ENCODE measurements at places on chromosomes 4 and X.

GRCh38 chr4:64158648-64159326, 250.5 kb downstream of the TECRL start:
- DNase-seq: peak; percentile 28

GRCh38 chr4:9893329-9894108, 112.1 kb downstream of the DRD5 start:
- DNase-seq: no peak

GRCh38 chr4:25879587-25879986, 16.8 kb upstream of the SEL1L3 start:
- DNase-seq: no peak

DNA sequence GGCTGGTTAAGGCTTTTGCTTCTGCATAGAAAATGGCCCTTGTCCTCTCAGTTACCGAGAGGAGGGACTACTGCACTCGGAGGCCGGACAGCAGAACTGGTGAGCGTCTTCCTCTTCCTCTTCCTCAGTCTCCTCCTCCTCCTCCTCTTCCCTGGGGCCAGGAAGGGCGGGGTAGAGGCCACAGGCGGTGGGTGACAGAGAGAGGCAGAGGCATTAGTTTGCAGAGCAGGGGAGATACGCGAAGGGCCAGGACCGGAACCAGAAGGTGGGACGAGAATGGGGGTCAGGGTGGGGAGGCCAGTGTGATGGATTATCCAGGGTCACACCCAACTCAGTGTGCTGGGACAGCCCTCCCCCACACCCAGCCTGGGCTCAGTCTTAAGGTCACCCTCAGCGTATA, 14.5 kb downstream of the IQSEC2 start:
- no peak for DNase-seq

- DNase-seq: no peak
Measured at GRCh38 chr4:37748485-37748884, 62.3 kb upstream of the RELL1 start.

DNA sequence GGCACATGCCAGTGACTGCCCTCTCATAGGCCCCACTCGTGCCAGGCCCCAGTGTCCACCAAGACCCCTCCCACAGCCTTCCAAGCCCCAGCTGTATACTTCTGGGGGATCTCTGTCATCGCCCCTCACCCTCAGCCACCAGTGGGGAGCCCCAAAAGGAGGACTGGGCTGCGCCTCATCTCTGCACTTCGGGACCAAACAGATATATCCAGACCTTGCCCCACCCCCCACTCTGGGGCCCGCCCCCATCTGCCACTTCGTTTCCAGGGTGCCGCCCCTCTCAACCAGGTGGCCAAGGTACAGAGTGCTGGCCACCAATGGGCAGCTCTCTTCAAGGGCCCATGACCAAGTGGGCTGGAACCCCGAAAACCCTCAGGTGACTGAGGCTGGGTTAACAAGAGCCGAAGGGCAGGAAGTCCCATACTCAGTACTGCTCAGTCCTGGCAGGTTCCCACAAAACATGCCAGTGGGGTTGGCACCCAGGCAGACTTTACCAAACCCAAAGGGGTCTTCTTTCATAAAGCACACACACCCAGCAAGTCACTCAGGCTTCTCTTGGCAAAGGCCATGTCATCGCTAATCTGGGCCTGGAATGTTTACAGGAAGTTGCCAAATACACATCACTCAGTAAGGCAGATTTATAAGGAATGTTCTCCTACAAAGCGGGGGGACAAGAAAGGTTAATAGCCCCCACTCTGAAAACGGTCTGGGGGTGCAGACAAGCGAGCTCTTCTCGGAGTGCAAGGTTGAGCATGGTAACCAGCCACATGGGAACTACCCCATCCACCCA, 4.4 kb downstream of the ZFYVE28 start:
- no peak for DNase-seq

DNA sequence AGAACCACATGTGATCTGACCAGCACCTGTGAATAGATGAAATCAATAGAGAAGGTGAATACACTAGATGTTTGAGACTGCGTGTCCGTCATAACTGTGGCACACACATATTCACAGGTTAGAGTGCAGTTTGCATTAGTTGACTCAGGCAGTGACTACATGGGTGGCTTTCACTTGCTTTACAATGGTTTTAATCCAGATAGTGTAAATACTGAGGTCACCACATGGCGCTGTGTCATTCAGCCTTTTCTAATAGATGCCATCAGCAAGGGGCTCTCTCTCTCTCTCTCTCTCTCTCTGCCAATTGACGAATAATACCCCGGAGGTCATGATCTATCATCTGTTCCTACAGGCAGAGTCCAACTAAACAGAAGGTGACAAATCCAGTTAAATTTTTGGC, 30.7 kb upstream of the FGF13 start:
- no peak for DNase-seq

DNA sequence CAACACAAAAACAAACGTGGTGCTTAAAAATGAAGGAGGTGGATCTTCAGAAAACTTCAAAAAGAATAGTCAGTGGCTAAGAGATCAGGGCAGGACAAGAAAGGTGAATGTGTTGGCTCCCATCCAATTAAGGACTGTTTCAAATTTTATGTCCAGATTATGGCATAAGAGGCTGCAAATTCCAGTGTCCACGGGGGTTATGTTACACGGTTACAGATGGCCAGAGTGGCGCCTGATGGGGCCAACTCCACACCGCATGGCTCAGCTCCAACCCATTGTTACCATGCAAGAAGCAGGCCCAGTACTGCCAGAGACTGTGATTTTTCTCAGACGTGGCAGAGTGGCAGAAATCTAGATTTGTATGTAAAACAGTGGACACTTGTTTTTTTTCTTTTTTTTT, 168.4 kb upstream of the TENM3 start:
- DNase-seq: no peak

DNA sequence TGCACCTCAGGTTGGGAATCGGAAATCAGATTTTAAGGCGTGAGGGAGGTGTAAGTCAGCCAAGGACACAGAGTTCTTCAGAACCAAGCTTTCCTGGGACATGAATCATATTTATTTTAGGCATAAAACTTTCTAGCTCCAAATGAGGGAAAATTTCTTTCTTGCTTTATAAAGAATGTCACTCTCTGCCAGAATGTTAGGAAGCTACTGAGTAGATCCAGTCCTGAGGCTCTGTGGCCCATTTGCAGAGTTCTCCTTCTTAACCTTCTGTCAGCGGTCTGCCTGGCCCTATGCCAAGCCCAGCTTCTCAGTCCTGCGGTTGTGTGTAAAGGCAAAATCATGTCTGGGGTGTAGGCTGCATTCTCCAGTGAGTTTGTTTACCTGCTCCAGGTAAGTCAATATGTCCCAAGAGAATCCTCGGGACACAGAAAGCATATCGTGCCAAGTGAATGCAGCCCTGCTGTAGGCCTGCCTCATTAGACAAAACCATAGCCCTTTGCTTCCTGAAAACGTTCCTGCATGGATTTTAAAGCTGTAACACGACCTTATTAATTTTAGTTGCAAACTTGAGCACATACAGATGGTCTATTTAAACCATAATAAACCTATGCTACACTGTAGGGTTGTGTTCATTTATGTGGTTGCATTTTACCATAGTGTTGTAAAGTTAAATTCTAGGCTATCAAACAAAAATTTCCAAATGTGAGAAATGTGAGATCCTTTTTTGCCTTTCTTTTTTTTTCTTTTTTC, 29.2 kb upstream of the CCNI start:
- DNase-seq: no peak

DNA sequence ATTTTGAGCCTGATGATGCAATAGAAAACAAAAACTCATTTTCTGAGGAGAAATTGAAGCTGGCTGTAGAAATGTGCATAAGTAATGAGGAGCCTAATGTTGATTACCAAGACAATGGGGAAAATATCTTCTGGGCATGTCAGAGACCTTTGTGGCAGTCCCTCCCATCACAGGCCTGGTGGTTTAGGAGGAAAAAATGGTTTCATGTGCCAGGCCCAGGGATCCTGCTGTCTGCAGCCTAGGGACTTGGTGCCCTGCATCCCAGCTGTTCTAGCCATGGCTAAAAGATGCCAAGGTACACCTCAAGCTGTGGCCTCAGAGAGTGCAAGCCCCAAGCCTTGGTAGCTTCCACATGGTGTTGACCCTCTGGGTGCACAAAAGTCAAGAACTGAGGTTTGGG, 128.7 kb upstream of the ARHGEF9 start:
- DNase-seq: no peak

DNA sequence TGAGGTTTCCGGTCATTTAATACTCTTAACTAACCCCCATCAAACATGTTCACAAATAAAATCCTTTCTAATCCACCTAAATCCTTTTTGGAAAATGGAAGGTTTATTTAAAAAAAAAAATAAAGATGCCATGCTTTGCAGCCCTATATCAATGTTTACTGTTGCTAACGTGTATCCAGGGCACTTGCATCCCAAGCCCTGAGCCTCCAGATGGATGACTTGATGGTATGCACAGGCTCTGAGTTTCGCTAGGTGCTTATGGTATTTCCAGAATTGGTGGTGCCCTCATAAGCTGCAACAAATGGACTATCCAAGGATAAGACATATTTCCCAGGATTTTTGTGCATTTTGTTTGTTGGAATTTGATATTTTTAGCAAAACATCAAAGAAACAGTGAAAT, 257.7 kb downstream of the PRDM5 start:
- DNase-seq: no peak

DNA sequence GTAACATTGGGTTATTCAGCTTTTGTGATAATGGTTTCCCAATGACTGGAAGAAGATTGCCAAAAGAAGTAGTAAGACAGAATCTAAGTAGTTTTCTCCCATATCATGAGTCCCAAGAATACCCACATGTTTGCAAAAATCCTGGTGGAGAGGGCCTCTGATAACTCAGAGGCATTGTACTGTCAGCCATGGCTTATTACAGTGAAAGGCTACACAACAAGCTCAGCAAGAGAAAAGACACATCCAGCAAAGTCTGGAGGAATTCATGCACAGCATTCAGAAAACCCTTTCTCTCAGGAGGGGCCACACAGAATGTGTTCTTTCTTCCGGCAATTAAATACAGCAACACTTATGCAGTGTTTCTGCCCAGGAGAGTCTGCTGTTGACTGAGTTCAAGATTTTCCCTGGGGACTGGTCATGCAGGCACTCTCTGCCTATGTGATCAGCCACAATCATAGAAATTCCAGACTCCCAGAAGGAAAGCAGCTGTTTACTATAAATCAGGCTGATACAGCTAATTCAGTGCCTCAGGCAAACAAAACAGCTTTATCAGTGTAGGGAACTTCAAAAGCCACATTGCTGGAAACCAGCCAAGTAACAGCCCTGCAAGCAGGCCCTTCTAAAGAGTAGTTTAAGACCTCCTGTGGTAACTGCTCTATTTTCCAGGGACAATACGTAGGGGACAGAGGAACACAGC, 937.1 kb downstream of the CCSER1 start:
- DNase-seq: peak; percentile 51

DNA sequence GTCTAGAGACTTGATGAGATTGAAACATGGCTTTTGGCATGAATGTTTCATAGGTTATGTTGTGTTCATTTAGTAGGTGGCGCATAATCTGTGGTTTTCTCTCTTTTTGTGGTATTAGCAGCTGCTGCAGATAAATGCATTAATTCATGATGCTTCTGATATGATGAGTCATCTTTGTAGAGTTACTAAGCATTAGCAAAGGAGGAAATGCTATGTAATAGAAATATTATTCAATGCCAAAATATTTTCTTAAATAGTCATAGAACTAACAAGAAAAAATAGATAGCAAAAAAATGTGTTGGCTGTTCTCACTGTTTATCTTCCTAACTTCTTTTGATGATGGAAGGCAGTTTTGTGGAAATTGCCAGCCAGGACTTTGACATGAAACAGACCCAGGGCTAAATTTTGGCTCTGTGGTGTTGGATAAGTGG, 3.6 kb downstream of the ZXDB start:
- DNase-seq: no peak

GRCh38 chr4:5191831-5192230, 140.6 kb downstream of the STK32B start:
- no peak for DNase-seq

DNA sequence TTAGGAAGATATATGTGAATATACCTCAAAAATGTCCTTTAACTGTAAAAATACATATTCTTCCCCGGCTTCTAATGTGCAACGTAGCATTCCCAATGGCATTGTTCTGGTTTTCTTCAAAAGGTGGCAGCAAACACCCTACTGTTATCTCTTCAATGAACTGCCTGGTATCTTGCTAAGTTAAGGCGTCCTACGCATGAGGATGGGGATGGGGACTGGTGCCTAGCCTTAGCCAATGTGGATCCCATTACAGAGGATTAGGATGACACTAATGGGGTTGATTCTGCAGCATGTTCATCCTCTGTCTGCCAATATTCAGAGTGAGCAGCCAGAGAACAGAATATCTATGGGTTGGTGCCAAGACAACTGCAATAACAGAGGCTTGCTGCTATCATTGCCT, 334.9 kb upstream of the ADGRL3 start:
- peak; percentile 32 for DNase-seq

GRCh38 chr4:117357866-117358265, 272.5 kb upstream of the TRAM1L1 start:
- no peak for DNase-seq

- no peak for DNase-seq
Measured at GRCh38 chr4:113759696-113760093, 1.8 kb downstream of the CAMK2D start.

DNA sequence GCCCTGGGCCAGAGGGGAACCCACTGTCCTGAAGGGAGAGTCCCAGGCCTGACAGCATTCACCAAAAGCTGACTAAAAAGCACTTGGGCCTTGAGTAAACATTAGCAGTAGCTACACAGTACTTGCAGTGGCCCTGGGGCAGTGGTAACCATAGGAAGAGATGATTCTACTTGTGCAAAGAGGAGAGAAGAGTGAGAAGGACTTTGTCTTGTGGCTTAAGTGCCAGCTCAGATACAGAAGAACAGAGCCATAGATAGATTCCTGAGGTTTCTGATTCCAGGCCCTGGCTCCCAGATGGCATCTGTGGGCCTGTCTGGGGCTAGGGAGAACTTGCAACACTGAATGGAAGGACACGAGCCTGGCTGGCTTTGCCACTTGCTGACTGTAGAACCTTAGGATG, 100.5 kb downstream of the PTCHD1 start:
- no peak for DNase-seq

DNA sequence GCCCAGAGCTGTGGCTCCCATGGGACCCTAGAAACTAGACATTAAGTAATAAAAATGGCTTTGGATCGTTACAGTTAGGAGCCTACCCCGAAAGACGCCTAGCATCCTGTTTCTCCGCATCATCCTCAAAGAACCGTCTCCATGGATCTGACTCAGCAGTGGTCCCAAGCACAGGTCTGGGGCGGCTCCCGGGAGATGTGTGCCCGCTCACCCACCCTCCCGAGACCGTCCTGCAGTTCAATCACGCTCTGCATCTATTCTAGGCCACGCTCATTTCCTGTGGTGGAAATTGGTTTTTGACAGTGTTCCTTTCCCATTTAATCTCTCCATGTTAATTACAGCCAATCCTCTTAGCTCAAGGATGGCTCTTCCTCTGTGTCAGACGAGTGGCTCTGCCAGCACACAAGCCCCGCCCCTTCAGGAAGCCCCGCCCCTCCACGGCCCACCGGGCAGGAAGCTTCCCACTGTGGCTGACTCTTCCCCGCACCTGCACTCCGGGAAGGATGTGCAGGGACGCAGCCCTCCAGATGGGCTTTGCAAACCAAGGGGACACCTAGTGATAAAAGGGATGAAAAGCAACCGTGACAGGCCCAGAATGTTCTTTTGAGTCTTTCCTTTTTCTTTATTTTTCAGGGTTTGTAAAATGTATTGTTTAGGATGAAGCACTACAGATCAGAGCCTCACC, 34.5 kb upstream of the HELT start:
- DNase-seq: peak; percentile 95

GRCh38 chr4:119955256-119955655, 111.4 kb downstream of the MAD2L1 start:
- DNase-seq: no peak

All from SK-N-SH (cell line).